A375 (cell line): ENCODE measurements at places on chromosomes 7 and 10. TPM values are rescaled to one million over a fixed set of nuclear protein-coding genes. Genes with fewer than 3 reads are reported as not detected.

CDNF gene
- total RNA-seq: 1.2 and 4.4 TPM in 2 replicates

PHYHIPL gene
- total RNA-seq: not detected in 2 replicates

INMT gene
- 0.11 and 0.42 TPM in 2 replicates for total RNA-seq

TRIM73 gene
- 1.7 and 3.9 TPM in 2 replicates for total RNA-seq

ATRNL1 gene
- total RNA-seq: 4.1 and 4.2 TPM in 2 replicates

ITIH5 gene
- total RNA-seq: 0.68 and 2.0 TPM in 2 replicates

ANKRD7 gene
- total RNA-seq: not detected in 2 replicates
